Progenitor cell of endocrine pancreas (in vitro differentiated cells): ENCODE measurements at places on chromosomes 1 and 21.

DNA sequence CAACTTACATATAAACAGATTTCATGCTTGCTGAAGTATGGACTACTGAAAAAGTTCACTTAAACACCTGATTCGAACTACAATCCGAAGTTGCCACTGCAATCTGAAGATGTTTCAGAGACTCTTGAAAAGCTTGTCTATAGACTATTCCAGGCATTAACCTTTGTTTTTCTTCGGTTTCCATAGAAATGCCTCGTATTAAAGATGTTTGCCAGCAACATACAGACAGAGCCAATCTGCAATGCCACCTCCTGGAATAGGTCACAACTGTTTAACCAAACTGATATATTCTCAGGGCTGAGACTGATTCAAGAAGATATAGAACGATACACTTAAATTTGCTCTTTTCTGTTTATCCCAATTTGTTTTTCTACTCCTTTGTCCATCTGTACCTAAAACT, 28.9 kb upstream of the DMRTB1 start:
- no peak for DNase-seq

DNA sequence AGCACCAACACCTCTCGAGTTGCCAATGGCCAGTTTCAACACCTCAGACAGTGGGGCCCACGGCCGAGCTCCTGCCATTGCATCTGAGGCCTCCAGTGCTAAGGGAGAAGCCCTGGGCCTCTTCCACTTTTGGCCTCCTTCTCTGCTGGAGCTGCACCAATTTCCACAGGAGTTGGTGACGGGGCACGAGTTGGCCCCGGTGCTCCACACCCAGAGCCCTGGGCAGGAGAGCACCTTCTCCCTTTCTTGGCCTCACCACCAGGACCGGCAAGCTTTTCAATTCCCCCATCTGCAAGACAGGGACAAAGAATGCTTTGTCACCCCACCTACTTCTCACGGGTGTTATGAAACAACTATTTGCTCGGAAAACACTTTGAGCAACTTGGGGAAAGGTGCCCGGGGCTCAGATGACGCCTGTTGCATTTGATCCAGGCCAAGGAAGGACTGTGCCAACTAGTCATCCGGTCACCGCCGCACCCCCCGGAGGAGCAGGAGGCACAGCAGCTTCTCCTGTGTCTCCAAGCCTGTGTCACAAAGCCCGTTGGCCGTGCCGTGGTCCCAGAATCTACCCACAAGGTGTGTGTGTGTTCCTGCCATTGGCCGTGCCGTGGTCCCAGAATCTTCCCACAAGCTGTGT, 55.2 kb downstream of the TOMM20 start:
- no peak for DNase-seq

DNA sequence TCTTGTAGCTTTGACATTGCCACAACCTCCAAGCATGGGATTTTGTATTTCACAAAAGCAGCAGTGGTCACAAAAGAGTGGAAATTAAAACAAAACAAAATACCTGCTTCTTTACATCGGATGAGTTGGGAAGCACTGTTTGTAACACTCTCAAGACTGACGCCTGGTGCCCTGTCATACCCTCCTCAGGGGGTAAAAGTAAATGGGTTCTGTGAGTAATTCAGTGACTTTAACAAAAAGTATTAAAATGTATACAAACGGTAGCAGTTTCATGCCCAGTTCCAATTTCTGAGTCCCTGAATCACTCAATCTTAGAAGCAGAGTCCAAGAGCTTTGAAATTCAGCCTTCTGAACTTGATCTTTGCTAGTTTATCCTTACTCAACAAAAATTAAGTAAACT, 152.5 kb downstream of the TIAM1 start:
- no peak for DNase-seq

DNA sequence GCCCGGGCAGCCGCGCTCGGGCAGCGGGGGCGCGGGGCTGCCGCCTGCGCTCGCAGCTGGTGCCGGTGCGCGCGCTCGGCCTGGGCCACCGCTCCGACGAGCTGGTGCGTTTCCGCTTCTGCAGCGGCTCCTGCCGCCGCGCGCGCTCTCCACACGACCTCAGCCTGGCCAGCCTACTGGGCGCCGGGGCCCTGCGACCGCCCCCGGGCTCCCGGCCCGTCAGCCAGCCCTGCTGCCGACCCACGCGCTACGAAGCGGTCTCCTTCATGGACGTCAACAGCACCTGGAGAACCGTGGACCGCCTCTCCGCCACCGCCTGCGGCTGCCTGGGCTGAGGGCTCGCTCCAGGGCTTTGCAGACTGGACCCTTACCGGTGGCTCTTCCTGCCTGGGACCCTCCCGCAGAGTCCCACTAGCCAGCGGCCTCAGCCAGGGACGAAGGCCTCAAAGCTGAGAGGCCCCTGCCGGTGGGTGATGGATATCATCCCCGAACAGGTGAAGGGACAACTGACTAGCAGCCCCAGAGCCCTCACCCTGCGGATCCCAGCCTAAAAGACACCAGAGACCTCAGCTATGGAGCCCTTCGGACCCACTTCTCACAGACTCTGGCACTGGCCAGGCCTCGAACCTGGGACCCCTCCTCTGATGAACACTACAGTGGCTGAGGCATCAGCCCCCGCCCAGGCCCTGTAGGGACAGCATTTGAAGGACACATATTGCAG, 3.0 kb downstream of the ARTN start:
- peak; percentile 43 for DNase-seq

GRCh38 chr1:3398396-3399140, 55.9 kb upstream of the ARHGEF16 start:
- no peak for DNase-seq

DNA sequence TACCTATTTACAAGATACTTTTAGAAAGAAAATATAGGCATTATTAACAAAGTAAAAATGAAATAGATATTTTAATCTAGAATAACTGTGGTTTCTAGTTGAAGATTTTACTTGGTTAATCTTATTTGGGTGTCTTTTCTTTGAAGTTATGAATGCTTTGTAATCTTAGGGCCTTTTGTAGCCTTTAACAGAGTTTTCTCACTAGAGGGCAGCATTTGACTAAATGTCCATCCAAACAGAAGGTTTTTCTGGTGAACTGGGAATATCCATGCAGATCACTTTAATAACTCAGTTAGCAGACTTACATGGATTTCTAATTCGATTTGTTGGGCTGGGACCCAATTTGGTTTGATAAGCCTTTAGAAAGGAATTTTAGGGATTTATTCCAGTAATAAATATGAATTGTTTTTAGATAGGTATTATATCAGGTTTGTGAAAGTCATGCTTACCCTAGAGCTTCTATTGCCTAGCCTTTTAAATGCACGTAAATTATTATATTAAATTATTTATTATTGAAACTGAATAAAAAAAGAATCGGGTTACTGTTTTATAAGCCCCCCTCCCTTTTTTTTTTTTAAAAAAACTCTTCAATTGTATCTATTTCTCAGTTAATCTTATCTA, 119.7 kb downstream of the ZNF326 start:
- no peak for DNase-seq

- DNase-seq: no peak
Observed at GRCh38 chr1:8721679-8722324, 95.6 kb downstream of the RERE start.

- DNase-seq: no peak
Observed at GRCh38 chr21:14763695-14764064, 217.6 kb upstream of the SAMSN1 start.

GRCh38 chr1:206591696-206592095, 20.6 kb downstream of the EIF2D start:
- DNase-seq: no peak

GRCh38 chr1:44609412-44609767, 64.9 kb downstream of the TMEM53 start:
- peak; percentile 49 for DNase-seq

GRCh38 chr21:35147439-35147838, 98.3 kb upstream of the RUNX1 start:
- no peak for DNase-seq

- no peak for DNase-seq
Observed at GRCh38 chr21:29511096-29511495, 212.4 kb downstream of the BACH1 start.

DNA sequence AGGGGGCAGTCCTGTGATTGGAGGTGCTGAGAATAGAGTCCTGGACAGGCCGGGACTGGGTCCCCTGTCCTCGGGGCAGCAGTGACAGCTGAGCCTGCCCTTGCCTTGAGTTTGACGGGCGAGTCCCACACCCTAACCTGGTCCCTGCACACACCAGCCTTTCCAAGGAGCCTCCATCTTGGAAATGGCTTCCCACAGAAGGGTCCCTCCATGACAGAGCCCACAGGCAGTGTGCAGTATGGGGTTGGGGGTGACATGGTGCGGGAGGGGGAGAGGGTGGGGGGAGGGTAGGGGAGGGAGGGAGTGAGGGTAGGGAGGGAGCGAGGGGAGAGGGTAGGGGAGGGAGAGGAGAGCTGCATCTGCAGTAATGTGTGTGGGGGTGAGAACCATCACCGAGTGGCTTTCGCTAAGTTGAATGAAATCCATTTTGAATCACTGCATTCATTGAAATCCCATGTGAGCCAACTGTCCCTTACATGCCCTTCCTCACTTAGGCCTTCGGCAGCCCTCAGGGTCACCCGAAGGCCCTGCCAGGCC, 10.1 kb upstream of the TMEM52 start:
- DNase-seq: no peak

DNA sequence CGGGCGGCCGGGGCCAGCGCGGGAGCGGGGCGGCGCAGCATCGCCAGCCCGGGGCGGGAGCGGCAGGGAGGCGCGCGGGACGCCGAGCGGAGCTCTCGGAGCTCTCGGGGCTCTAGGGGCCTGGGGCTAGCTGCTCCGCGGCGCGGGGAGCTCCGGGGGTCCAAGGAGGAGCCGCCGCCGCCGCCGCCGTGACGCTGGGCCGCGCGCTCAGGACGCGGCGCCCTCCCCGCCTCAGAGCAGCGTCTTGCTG, 147 bp downstream of the CLSTN1 start:
- DNase-seq: no peak

DNA sequence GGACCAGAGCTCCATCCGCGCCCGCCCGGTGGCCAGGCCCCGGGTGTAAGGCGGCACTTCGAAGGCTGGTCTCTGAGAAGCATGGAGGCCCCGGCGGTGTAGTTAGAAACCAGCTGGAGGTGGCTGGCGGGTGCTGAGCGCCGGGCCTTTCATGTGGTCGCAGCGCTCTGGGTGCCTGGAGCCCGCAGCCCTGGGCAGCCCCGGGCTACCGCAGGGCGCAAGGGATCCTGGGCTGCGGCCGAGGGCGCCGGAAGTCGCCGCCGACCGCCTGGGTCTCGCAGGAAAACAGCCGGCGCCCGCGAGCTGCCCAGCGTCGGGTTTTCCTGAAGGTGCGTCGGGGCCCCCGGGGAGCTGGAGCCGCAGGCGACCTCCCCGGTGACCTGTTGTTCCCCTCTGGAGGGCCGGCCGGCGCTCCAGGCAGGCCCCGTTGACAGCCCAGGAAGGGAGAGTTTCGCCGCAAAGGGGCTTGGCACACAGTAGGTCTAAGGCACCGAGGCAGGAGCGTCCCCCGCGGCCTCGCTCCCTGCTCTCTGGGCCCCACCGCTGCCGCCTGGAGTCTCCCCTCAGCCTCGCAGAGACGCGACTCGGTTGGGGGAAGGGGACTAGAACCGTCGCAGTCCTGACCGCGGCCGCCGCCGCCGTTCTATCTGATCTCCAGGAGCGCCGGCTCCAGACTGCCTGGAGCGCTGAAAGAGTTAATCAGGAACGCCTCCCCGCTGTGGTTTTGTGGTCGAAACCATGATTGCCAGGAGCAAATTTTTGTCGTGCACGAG, 2.7 kb downstream of the GRHL3 start:
- DNase-seq: peak; percentile 22

GRCh38 chr1:168553680-168554553, 10.1 kb upstream of the XCL2 start:
- DNase-seq: no peak

DNA sequence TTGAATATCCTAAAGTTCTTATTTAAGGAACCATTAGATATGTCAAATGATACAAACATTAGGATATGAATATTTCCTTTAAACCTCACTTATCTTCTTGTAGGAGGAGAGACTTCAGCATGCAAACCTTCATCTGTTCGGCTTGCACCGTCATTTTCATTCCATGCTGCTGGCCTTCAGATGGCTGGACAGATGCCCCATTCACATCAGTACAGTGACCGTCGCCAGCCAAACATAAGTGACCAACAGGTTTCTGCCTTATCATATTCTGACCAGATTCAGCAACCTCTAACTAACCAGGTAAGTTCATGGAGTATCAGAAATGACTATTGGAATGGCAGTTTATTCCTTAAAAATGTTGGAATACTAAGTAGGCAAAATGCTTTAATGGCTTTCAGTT, 106.0 kb downstream of the DYRK1A start:
- DNase-seq: no peak

DNA sequence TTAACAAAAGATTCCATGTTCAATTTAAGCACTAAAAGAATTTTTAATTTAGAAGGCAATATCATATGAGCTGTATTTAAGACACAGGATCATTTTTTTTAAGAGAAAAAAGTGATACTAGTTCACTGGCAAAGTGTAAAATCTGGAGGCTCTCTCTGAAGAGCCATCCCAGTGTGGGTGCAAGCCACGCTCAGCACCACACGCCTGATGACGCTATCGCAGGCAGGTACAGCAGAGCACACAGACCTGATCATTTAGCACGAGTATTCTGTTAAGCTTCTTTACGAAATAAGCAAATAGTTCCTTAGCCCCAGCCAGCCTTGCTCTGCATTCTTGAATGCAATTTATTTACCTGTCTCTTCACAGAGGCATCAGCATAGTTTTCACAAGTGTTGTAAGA, 198.6 kb downstream of the SIPA1L2 start:
- no peak for DNase-seq

DNA sequence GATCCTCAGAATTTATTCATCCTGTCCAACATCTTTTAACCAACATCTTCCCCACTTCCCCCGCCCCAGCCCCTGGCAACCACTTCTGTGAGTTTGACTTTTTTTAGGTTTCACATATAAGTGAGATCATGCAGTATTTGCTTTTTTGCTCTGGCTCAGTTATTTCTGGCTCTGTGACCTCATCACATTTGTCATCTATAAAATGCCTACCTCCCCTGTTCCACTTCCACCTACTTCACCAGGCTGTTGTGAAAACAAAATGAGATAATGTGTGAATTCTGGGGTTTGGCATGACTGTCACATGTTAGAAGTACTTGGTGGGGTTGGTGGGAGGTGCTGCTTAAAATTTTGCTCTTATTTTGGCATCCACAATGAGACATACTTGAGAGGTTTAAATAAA, 18.4 kb downstream of the HHAT start:
- no peak for DNase-seq

DNA sequence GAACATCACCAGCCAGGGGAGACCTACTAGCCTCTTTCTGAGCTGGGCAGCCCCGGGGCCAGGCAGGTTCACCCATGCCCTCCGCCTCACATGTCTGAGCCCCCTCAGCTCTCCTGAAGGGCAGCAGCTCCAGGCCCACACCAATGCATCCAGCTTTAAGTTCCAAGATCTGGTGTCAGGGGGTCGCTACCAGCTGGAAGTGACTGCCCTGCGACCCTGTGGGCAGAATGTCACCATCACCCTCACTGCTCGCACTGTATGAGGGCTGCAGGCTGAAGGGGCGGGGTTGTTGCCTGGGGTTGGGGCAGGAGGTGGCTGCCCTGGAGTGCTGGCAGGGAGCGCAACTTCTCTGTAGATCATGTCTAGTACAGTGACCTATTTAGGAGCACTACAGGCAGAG, 8.5 kb upstream of the PTPN7 start:
- DNase-seq: no peak

GRCh38 chr1:50193002-50193401, 84.3 kb downstream of the ELAVL4 start:
- DNase-seq: no peak
